ENCODE measurements at places on chromosomes 13 and 19.

- DNase-seq = no peak
Measured at GRCh38 chr13:85236413-85236812, 562.8 kb downstream of the SLITRK6 start.

GRCh38 chr13:94708031-94708859 lies 4.1 kb downstream of the SOX21 start:
- no peak for DNase-seq

- no peak for DNase-seq
Measured at GRCh38 chr19:9673912-9674662, 813 bp downstream of the ZNF562 start.

DNA sequence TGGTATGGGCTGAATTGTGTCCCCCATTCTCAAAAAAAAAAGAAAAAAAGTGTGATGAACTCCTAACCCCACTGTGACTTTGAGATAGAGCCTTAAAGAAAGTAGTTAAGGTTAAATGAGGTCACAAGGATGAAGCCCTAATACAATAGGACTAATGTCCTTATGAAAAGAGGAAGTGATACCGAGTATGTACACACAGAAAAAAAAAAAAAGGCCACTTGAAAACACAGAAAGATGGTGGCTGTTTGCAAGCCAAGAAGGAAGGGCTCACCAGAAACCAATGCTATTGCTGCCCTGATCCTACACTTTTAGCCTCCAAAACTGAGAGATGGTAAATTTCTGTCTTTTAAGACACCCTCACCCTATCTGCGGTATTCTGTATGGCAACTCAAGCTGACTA lies 955.6 kb downstream of the PCDH17 start:
- no peak for DNase-seq

- DNase-seq = no peak
Measured at GRCh38 chr13:20331949-20332348, 99.8 kb upstream of the GJB6 start.

GRCh38 chr13:72514146-72514545 lies 213.3 kb downstream of the MZT1 start:
- no peak for DNase-seq

DNA sequence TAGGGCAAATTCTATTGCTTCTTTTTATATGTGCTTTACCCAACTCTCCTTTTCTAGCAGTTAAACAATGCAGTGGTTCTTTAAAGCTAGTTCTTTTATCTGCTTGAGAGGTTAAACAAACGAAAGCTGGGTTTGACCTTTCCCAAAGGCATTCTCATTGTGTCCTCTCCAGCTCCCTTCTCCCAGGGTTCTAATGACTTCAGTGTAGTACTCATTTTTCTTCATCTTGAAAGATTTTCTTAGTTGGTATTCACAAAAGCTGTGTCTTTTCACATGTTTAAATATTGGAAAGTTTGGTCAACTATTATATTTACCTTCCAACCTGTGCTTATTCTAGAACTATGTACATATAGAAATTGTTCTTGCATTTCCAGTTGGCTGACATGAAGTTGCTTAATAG lies 1.5 kb downstream of the WASF3 start:
- no peak for DNase-seq

GRCh38 chr13:113427562-113428468 lies 25.5 kb downstream of the ADPRHL1 start:
- DNase-seq = no peak

DNA sequence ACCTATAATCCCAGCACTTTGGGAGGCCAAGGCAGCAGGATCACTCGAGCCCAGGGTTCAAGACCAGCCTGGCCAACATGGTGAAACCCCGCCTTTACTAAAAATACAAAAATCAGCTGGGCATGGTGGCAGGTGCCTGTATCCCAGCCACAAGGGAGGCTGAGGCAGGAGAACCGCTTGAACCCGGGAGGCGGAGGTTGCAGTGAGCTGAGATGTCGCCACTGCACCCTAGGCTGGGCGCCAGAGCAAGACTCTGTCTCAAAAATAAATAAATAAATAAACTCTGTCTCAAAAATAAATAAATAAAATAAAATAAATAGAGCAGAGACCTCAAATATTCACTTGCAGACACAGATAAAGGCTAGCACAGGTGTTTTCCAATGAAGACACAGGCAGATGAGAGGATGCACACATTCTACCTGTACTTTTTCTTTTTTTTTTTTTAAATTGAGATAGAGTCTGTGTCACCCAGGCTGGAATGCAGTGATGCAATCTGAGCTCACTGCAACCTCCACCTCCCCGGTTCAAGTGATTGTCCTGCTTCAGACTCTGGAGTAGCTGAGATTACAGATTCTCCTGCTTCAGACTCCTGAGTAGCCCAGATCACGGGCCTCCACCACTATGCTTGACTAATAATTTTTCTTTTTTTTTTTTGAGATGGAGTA lies 2.7 kb upstream of the RPS16 start:
- DNase-seq = no peak

DNA sequence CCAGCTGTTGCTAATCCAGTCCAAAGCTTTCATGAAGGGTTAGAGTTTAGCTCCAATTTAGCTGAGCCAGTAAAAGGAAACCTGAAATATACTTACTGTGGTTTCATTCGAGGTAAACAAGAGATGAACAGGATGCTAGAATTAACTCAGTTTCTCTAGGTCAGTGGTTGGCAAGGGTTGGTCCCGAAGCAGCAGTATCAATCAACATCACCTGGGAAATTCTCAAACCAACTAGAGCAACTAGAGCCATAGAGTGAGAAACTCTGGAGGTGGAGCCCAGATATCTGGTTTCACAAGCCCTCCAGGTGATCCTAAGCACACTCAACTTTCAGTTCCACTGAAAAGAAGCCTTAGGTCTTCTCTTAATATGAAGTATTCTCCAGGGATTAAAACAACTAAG lies 376.7 kb downstream of the OXGR1 start:
- DNase-seq = no peak

DNA sequence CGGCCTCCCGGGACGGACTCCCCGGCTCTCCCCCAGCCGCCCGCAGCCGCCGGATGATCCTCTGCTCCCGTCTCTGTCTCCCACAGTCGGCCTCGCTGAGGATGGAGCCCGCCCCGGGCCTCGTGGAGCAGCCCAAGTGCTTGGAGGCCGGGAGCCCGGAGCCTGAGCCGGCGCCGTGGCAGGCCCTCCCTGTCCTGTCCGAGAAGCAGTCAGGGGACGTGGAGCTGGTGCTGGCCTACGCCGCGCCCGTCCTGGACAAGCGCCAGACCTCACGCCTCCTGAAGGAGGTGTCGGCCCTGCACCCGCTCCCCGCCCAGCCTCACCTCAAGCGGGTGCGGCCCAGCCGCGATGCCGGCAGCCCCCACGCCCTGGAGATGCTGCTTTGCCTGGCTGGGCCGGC lies 6.8 kb downstream of the ADAT3 start:
- DNase-seq = no peak

GRCh38 chr19:57324992-57325391 lies 4.7 kb downstream of the ZNF543 start:
- no peak for DNase-seq

Measured in AG09309 (cell line).